ENCODE measurements at places on chromosomes 4 and X.

GRCh38 chr4:152643153-152644035, 36.4 kb downstream of the TMEM154 start:
- no peak for DNase-seq

DNA sequence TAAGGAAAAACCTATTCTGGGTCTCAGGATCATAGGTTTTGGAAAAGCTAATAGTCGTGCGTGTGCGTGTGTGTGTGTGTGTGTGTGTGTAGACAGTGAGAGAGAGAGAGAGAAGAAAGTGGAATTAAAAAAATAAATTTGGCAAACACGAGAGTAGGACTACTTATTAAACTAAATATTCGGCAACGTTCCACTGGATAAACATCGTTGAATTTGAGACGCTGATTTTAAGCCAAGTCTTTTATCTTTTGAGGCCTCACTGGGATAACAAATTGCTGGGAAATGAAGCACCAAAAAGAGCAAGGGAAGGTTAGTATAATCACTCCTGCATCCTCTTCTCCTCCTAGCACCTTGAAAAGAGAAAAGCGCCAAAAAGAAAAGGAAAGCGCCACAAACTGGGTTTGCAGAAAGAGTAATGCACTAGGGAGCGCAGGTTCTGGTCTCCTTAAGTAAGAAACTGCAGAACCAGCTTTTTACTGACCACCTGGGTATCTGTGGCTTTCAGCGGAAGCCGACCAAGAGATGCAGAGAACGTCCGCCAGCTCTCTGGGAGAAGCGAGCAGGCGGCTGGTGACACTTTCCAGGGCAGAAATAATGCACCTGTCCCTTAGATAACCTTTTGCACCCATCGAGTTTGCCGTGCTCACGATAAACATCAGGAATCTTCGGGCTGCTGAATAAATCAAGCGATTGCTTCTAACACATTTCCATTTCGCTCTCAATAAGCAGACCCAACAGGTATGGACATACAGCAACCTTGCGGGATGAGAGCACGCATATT, 3.4 kb downstream of the ATOH1 start:
- DNase-seq, result no peak

GRCh38 chr4:102862747-102863146, 6.0 kb upstream of the CISD2 start:
- no peak for DNase-seq

DNA sequence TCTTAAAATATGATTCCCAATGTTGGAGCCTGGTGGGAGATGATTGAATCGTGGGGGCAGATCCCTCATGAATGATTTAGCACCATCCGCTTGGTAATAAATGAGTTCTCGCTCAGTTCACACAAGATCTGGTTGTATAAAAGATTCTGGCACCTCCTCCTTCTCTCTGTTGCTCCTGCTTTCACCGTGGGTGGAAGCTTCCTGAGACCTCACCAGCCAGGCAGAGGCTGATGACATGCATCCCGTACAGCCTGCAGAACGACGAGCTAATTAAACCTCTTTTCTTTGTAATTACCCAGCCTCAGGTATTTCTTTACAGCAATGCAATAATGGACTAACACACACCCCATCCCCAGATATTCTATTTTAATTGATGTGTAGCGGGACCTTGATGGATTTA, 162.2 kb downstream of the NPFFR2 start:
- DNase-seq, result no peak

DNA sequence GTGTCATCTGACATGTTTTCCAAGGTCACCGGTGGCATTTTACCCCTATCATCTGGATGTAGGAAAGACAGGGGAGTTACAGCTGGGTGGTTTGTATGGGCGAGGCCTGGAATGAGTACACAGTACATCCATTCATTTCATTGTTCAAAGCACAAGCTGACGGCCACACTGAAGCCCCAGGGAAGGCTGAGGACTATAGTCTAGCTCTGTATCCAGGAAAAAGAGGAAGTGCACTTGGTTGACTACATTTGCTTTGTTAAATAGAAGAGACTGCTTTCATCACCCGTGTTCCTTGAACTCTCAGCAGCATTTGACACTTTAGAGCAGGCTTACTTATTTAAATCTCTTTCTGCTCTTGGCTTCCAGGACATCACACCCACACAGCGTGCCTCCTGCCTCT, 1041.0 kb upstream of the TENM3 start:
- no peak for DNase-seq

- DNase-seq, result no peak
Observed at GRCh38 chrX:129585691-129586090, 45.6 kb downstream of the OCRL start.

DNA sequence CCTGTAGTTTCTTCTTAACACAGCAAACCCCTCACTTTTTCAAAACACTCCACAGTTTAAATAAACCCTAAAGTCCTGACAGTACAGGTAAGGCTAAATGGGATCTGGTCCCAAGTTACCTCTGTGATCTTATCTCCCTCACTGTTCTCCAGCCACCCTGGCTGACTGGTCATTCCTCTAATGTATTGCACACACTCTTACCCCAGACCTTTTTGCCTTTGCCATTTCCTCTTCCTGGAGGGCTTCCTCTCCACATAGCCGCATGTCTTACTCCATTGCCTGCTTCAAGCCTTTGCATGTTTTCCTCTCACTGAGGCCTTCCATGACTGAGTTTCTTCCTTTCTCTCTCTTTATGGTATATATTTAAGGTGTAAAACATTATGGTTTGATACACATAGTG, 19.5 kb upstream of the ANXA3 start:
- no peak for DNase-seq

GRCh38 chrX:119442286-119442685, 26.0 kb upstream of the SLC25A5 start:
- no peak for DNase-seq

All from testis (tissue), 5 donors.